ENCODE measurements at places on chromosomes 7 and 10.

DNA sequence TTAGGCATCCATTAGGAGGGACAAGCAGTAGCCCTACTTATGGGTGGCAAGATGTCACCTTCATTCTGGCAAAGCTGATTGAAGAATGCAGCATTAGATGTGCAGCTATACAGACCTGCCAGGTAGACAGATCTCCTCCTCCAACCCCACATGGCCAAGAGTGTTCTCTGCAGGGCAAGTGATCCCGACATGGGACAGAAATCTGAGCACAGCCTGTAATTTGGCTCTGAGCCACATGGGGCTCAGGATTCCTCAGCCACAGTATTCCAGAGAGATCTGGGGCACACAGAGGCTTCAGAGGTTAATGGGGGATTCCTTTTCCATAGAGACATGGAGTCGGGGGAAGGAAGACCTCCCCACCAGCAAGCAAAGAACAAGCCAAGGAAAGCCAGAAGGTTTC lies 58.7 kb upstream of the GDF10 start:
- no peak for DNase-seq

GRCh38 chr10:69324583-69324982 lies 46.3 kb downstream of the HK1 start:
- no peak for DNase-seq

GRCh38 chr10:130804778-130805634 lies 506.5 kb downstream of the TCERG1L start:
- no peak for DNase-seq

GRCh38 chr7:115208710-115209560 lies 287.0 kb downstream of the MDFIC start:
- no peak for DNase-seq

DNA sequence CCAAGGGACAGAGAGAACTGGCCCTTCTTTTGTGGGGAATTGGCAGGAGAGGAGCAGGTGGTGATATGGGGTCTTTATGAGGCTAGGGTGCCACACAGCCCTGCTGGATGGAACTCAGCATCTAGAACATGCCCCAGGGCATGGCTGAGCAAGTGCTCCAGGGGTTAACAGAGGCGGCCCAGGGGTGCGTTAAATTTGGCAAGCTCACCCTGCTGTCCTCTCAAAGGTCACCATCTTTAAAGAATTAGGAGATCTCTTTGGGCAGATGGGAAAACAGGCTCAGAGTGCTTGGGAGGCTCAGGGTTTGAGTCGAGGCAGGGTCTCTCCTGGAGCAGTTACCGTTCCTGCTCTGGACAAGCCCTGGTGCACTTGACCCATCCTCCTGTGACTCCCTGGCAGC lies 21.4 kb upstream of the UNC5B start:
- no peak for DNase-seq

DNA sequence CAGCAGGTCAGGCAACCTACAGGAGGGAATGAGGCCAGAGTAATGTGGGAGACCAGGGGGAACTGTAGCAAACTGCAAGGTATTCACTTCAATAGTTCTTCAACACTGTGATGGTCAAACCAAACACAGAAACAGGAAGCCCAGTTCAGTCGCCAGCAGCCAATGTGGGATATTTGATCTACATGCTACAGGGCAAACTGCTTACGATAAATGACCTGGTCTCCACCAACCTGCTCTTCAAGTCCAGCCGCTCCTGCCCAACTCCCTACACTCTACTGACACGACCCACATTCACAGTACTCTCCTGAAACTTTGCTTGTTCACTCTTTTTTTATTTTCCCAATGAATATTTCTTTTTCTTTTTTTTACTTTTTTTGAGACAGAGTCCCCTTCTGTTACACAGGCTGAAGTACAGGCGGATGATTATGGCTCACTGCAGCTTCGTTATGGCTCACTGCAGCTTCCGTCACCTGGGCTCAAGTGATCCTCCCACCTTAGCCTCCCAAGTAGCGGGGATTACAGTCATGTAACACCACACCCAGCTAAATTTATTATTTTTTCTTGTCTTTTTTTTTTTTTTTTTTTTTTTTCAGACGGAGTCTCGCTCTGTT lies 42.1 kb downstream of the MDH2 start:
- no peak for DNase-seq

- DNase-seq: no peak
These were observed 8.1 kb downstream of the DYNC2I1 start for GRCh38 chr7:158864507-158864820.

DNA sequence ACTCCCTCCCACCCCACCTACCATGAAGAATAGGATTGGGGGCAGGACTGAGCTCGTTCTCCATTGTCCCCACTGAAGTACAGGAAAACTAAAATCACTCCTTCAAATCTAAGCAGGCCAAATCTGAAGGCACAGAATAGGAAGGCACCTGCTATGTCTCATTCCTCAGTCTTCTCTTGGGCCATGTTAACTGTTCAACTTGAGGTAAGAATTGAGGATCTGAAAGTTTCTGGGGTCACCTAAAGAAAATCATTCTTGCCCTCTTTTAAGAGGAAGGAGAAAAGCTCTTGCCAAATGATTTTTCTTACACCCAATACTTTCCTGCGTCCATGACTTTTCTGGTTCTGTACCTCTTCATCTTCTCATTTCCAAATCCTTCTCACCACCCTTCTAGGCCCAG lies 4.9 kb downstream of the CPN1 start:
- no peak for DNase-seq

DNA sequence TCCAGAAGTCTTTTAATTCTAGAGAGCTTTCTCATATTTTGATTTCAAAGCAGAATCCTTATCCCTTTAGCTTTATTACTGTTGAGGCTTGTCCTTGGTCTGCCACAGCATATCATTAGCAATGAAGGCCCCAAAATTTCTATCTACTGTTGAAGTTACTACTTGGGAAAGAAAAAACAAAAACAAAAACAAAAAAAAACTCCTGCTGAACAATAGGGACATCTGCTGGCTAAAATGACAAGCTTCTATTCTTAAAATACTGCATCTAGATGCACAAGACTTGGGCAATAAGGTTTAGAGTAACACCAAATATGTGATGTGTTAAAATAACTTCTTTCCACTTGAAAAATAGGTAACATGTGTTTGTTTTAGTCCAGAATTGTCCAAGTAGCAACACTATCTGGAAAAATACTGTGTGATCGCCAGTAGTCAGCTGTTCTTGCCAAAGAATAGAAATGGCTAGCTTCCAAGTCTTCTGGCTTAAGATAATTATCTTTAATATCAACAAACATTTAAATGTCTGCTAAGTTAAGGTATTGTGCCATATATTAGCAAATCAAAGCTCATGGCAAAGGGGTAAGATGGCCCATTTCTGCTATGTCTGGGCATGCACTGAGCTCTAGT lies 3.8 kb upstream of the DMTF1 start:
- DNase-seq: peak; percentile 40

Measured in CD4-positive, alpha-beta T cell treated with Interferon alpha-2 for 1 hour (primary cell).